ENCODE measurements at places on chromosomes 3 and 15.

DNA sequence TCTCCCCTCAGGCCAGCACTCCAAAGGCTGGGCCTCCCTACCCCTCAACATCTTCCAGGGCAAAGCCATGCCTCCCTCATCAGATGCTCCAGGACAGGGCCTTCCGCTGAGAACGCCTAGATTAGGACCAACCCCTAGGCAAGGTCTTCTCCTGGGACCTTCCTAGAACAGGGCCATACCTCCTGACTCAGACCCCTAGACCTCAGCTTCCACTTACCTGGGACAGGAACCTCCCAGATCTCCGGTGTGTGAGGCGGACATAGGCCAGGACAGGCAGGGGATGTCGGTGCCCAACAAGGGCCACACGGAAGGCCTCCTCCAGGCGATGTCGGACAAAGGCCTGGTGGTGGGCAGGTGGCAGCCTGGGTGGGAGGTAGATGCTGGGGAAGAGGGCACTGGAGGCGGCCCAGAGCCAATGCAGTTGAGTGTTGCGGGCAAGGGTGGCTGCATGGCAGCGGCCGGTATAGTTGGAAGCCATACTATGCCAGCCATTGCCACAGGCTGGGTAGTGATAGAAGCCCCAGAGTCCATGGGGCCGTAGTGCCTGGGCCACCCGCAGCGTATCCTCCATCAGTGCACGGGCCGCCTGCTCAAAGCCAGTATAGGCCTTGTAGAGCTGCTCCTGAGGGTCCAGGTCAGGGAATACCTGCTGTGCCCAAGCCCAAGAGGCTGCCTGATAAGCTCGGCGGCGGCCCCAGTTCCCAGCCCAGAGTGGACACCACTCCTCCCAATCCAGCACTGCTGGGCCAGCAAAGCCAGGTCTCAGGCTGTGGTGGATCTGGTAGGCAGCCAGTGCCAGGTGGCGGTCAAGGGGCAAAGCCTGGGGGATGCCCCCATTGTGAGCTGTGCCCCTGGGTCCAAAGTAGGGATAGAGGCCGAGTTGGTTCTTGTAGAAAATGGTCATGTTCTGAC lies 2.5 kb upstream of the IFRD2 start:
- no peak for DNase-seq

- no peak for DNase-seq
These were observed 273.4 kb downstream of the ARRDC4 start for GRCh38 chr15:98233873-98234272.

DNA sequence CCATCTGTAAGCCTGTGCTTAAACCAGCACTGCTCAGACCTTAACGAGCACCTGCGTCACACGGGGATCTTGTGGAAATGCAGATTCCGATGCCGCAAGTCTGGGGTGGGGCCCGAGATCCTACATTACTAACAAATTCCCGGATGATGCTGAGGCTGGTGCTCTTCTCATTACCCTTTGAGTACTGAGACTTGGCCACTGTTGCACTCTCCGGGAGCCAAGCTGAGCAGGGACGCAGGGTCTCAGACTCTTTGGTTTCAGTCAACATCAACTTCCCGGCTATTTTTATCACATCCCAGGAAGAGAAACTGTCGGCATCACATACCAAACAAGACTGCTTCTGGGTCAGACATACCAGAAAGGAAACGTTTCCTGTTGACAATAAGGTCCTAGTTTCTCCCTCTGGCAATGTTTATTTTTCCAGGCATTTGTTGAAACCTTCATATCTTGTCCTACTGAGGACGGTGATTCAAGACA lies 276.6 kb downstream of the SHQ1 start:
- DNase-seq = no peak

DNA sequence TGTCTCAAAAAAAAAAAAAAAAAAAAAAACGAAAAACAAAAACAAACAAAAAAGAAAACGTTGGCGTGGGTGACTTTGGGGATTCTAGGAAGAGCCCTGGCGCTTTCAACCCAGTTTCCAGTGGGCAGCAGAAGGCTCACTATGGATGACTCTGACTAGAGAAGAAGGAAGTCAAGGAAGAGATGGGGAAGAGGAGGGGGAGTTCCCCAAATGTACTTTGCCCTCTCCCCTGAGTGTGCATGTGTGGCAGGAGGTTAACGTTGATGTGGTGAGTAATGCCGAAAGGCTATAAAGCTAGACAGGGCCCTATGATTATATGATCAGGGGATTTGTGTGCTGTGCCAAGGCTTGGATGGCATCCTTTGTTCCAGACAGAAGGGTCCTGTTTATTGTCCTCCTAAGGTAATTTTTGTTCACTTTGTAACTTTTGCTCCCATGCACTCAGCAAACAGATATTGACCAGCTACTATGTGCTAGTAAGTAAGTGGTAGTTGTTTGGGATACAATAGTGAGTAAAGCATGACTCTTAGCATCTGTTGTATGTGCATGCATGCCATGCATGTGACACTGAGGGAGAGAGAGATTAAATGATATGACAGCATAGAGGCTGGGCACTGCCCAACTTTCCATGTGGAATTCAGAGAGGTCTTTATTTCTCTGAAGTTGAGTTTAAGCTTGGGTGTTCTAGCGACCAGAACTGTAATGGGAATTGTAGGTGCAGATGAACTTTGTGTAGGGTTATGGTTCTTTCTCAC lies 750 bp upstream of the HHLA2 start:
- DNase-seq = no peak

DNA sequence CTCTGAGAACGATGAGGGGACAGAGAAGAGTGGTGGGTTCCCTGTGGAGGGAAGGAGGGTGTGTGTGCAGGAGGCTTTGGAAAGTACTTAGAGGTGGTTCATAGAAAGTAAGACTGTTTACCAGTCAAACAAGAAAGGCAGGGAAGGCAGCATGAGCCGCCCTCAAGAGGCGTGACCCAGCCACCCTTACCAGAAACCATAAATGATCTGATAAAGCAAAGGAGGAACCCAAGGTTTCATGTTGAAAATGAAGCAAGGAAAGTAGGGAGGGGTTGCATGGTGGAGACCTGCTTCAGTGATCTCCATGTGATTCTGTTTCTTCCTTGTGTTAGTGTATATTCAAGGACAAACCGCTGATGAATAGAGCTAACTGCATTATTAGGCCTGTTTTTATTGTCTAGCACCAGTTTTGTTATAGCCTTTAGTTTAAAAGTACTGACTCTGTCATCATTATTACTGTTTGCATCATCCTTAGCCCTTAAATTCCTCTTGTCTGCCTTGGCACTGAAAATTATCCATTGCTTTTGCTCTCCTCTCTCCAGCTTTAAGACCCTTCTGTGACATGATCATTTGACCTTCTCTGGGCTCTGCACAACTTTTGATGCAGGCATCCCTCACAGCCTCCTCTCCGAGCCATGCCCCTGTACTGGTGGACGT lies 96.1 kb downstream of the STAC start:
- no peak for DNase-seq

- DNase-seq = no peak
These were observed 911.2 kb downstream of the MCTP2 start for GRCh38 chr15:95142531-95142930.

DNA sequence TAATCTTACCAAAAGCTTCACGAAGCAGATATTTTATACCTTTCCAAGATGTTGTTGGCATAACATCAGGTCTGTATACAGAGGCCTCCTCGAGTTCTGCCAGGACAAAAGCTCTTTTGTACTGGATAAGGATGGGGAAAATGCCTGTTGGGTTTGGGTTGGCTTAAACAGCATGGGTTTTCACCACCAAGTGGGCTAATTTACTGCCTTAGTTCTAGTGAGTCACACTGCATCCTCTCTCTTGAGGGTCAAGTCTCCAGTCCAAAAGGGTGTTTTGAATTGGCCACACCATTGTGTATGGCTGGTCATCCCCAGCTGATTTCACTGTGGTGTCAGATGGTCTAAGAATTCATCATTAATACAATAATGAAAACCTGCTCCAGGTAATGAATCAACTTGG lies 26.1 kb upstream of the BHLHE40 start:
- DNase-seq = no peak

- DNase-seq = no peak
These were observed 191.2 kb downstream of the SEMA6D start for GRCh38 chr15:47908486-47908885.

DNA sequence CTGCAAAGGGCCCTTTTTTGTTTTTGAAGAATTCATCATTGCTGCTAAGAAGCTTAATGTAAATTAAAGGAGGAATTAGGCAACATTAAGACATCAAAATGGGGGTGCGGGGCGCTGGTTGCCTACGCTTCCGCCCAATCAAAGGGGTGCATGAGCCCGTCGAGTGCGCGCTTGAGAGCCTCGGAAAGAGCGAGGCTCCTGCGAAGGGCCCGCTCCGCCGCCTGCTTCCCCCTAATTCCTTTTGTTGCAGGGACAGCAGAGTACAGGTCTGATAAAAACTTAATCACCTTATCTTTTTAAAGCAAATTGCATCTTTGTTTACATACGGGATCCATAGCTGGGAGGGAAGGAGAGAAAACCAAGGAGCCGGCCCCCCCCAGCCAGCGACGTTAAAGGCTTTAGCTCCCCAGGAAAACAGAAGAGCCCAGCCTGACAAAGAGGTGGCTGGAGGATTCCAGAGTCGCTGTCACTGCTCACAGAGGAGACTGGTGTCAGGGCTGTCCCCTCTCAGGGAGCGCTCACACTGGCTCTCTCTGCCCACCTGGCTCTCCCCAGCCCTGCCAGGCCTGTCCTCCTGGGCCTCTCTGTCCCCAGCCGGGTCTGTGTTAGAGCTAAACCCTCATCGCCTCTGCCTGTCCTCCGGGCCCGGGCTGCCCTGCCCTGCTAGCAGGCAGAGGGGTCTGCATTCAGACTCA lies 67.3 kb downstream of the DNAJB8 start:
- no peak for DNase-seq

DNA sequence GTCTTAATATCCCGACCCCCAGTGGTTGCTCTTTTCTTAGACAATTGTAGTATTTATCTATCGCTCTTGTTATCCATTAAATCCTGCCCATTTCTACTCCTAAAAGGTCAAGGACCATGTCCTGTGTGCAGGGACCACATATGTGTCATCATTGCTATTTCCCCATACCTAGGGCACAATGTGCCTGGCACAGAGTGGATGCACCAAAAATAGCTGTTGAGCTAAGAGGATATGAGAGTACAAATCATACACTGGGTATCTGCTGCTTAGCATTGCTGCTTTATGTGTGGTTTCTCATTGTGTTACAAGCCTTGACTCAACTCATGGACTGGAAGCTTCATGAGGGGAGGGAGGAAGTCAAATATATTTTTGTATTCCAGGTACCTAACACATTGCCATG lies 3.4 kb upstream of the MITF start:
- DNase-seq = no peak

GRCh38 chr15:90683876-90684275 lies 33.3 kb upstream of the BLM start:
- no peak for DNase-seq

GRCh38 chr15:96359616-96360521 lies 29.4 kb downstream of the NR2F2 start:
- DNase-seq = no peak

DNA sequence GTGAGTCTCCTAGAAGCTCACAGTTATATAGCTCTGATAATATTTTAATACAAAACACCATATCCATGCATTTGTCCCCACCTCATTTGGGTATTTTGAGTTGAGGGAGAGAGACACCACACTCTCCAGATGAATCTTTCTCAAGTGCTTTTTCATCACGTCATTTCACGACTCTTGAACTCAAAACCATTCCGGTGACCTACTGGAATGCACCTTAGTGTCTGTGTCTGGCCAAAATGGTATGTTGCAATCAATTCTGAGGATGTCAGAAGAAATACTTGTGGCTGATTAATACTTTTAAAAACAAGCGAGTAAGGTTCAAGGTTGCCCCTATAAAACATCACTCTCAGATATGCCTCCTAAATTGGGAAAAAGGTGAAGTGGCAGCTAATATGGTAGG lies 352.6 kb upstream of the ICE2 start:
- no peak for DNase-seq

GRCh38 chr3:9342696-9343095 lies 20.2 kb upstream of the THUMPD3 start:
- DNase-seq = no peak

GRCh38 chr15:41957021-41957897 lies 15.1 kb downstream of the EHD4 start:
- DNase-seq = no peak

DNA sequence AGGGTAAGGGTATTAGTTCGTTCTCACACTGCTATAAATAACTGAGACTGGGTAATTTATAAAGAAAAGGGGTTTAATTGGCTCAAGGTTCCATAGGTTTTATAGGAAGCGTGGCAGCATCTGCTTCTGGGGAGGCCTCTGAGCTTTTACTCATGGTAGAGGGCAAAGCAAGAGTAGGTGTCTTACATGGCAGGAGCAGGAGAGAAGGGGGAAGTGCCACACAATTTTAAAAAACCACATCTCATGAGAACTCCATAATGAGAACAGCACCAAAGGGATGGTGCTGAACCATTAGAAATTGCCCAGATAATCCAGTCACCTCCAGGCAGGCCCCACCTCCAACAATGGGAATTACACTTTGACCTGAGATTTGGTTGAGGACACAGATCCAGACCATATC lies 12.2 kb downstream of the RNF111 start:
- DNase-seq = no peak

GRCh38 chr3:32525720-32526119 lies 23.1 kb upstream of the CMTM6 start:
- no peak for DNase-seq

GRCh38 chr15:69976366-69976994 lies 121.2 kb downstream of the TLE3 start:
- no peak for DNase-seq

GRCh38 chr3:139468399-139468798 lies 7.9 kb downstream of the RBP2 start:
- DNase-seq = no peak

GRCh38 chr3:31356941-31357340 lies 175.8 kb upstream of the STT3B start:
- no peak for DNase-seq

GRCh38 chr3:7682822-7683229 lies 818.8 kb upstream of the LMCD1 start:
- no peak for DNase-seq

- no peak for DNase-seq
These were observed 160.5 kb upstream of the CCDC54 start for GRCh38 chr3:107216711-107217110.

- no peak for DNase-seq
These were observed 279.4 kb downstream of the RSL24D1 start for GRCh38 chr15:54917312-54917711.

GRCh38 chr15:100913961-100914360 lies 5.2 kb upstream of the LRRK1 start:
- no peak for DNase-seq

Data from ureter (tissue), 1 donor.